SW 1271 (cell line): ENCODE measurements at places on chromosomes 2 and 18.
A peak's percentile ranks its signal among the peaks of the same experiment; 100 is the strongest.

GRCh38 chr18:292271-292670, 24.4 kb upstream of the THOC1 start:
- no peak for DNase-seq

DNA sequence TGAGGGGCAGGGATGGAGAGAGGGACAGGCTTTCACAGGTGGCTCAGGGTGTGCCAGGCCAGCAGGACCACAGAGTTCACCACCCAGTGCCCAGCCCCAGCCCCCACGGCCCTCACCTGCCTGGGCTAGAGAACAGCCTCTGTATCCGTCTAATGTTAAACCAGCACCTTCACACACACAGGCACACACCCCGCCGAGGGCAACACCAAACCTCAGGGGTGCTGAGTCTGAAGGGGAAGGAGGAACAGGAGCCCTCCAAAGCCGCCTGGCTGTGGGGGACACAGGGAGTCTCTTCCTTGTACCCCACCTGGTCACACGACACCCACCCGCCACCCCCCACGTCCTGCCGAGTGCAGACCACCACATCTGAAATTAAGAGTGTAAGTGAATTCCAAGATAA, 205.8 kb upstream of the SALL3 start:
- DNase-seq = no peak

DNA sequence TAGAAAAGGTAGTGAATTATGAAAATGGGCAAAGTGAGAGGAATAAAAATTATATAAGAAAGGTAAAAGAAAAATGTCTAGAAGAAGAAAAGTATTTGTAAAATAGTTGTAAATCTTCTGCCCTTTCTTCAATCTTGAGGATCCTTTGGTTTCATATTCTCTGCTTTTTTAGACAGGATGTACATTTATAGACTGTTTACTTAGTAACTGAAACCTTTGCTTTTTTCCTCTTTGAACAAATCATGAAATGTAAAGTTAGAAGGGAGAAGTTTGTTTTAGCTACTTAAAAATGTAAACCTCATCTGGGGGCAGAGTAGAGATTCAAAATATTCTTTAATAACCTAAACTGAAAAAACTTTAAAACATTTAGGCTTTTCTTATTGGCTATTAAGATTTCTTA, 150.4 kb upstream of the ITGA4 start:
- DNase-seq = no peak

DNA sequence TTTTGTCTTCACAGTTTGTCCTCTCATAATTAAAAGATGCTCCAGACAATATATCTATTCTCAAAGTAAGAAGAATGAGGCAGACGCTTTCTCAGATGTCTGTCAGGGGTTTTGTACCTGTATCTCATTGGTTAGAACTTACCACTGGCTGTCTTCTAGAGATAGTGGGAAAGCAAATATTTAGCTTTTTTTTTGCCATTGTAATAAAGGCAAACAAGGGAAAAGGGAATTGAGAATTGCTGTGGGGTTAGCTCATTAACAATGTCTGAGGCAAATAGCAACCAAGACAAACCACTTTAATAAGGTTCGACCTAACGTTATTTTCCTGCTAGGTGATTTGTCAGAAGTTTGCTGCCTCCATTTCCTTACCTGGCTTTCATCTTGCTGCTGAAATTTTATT, 30.0 kb downstream of the ZNF638 start:
- no peak for DNase-seq

GRCh38 chr18:69590150-69590549, 189.5 kb downstream of the DOK6 start:
- DNase-seq = no peak

DNA sequence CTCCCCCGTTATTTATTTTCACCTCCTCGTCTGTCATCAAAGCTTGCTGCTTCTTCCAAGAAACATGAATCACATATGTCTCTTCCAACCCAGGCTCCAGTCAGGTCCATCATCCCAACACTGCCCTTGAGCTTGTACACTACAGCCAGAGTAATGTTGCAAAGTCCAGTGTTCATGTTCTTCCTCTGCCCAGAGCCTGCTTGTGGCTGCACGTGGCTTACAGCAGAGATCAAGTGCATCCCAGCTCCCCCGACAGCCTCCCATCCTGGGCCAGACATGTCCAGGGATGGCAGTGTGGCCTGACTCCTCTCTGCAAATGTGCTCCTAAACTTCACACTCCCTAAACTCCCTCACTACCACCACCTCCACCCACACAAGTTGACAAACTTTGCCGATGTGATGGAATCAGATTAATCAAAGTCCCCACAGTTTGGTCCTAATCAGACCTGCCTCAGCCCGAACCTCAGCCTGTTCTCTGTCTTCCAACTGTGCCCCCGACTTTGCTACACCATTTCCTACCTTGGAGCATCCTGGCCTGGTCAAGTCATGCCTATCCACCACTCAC, 54.2 kb upstream of the MAPRE3 start:
- no peak for DNase-seq

DNA sequence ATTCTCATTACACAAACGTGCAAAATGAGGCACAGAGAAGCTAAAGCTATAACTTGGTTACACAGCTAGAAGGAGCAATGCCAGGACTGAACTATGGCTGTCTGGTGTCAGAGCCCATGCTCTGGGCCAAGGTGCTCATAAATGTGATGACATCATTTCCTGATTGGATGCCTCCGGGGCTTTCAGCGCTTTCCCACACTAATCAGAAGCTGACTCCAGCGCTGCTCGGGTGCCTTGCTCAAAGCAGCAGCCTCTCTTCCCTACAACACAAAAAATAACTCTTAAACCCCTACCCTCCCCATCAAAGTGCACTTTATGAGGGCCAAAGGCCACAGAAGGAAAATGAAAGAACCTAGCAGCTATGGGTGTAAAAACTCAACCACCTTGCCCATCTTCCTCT, 90.7 kb downstream of the STK39 start:
- DNase-seq = no peak

DNA sequence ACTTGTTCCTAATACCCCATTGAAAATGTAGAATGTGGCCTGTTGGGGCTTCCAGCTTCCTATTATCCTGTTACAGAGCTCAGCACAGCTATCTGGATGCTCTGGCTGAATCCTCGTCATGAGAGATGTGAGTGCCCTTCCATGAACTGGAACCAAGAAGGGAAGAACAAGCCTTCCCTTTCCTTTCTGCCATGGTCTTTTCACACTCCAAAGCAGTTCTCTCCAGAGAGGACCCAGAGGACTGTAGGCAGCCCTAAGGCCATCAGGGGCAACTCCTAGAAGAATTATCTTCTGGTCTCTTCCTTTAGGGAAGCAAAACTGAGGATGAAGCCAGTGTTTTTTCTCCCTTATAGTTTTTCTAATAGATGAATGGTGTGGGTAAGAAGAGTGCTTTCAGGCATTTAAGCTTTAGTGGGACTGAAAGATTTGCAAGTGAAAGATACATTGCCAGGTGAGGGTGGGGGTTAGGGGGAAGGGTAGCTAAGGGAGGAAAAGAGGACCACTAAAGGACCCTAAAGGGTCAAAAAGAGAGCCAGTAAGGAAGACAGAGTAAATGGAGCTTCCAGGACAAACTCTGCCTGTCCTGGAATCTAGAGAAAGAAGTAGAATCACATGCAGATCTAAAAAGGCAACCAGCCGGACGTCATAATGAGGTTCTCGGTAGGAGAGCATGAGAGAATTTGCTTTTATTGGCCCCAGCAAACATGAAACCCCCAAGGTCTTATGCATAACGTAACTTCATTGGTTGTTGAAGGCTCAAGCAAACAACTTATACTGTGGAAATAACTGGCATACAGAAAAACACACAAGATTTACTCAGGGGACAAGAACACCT, 12.4 kb upstream of the XPO1 start:
- DNase-seq = no peak

DNA sequence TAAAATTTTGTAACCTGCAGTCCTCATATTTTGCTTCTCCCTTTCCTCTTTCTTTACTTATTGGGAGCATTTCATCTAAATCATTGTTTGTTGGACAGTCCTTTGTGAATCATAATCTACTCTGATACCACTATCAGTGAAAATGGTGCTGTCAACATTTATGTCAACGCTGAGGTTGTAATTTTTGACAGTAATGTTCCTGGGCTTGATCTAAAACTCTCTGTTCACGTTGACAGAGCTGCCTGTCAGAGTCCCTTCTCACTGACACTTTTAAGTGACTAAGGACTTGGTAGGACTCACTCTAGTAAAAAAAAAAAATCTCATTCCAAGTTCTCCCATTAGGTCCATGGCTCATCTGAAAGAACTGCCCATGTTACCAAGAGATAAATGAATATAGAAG, 1640.8 kb upstream of the PIK3C3 start:
- no peak for DNase-seq

DNA sequence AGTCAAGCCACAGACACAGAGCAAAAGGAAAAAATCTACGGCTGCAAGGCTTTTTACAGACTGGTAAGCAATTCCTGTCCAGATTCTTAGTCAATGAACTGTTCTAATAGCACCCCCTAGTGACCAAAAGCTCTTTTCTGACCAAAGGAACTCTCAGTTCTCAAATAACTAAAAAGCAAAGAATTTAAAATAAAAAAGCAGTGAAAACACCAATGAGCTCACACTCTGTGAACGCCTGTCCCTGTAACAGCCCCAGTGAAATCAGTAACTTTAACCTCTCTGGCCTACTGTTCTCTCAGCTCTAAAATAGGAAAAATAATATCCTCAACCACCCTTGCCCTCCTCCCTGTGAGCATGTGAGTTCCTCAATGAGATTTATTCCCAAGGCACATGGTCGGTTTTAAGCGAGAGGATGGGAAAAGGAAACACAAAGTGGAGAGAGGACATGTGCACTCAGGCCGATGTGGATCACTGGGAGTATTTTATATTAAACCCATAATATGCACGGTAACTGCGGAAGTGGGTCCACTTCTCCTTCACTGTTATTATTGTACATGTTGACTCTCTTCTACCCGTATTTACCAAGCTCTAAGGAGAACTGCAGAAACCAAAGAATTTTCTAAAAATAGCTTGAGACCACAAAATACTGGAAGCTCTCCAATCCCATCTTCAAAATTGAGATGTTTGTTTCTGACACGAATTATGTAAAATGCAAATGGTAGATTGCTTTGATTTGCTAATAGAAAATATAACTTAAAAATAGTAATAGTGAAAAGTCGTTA, 128.5 kb downstream of the STK39 start:
- DNase-seq = peak; percentile 56

- DNase-seq = no peak
Observed at GRCh38 chr2:223464071-223464470, 138.1 kb downstream of the SCG2 start.

DNA sequence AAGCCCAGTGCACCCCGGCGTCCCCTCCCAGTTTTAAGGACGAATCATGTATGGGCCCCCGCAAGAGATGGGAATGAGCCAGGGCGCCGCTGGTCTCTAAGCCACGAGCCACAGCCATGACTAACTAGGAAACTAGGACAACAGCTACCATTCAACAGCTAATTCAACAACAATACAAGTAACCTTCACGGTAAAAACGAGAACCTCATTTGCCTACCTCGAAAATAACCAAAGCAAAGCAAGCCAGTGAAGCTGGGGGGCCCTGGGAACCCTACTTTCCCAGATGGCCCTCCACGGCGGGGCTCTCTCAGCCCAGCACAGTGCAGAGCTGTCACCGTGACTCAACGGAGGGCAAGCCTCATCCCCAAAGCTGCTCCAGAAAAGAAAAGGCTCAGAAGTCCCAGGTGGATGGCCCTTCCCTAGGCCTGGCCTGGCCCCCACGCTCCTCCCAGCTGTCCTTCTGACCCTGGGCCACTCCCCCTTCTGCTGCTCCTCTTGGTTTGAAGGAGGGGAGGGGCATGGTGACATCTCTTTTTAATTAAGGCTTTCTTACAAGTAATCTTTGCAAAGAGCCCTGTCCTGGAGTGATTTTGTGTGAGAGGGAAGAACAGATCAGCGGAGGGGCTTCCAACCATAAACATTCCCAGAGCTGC, 126.3 kb downstream of the HDAC4 start:
- no peak for DNase-seq

GRCh38 chr2:84958135-84959059, 12.6 kb upstream of the KCMF1 start:
- peak; percentile 96 for DNase-seq

- DNase-seq = no peak
Observed at GRCh38 chr18:33034945-33035344, 262.1 kb upstream of the KLHL14 start.

- DNase-seq = no peak
Observed at GRCh38 chr2:168699844-168700417, 102.5 kb upstream of the NOSTRIN start.

DNA sequence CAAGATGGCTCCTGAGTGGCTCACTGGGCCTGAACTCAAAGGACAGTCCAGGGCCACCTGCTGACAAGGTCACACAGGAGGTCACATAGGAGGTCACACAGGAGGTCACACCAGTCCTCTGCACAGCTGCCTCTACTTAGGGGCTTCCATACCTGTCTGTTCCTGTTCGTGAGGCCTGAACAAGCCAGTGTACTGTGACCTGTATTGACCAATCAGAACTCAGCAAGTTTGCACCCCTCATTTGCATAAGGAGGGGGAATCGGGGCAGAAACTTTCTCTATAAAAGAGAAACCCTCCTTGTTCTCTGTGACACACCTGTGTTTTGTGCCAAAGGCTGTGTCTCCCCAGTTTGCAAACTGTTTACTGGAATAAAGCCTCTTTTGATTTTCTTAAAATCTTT, 478.9 kb downstream of the EIPR1 start:
- DNase-seq = no peak

DNA sequence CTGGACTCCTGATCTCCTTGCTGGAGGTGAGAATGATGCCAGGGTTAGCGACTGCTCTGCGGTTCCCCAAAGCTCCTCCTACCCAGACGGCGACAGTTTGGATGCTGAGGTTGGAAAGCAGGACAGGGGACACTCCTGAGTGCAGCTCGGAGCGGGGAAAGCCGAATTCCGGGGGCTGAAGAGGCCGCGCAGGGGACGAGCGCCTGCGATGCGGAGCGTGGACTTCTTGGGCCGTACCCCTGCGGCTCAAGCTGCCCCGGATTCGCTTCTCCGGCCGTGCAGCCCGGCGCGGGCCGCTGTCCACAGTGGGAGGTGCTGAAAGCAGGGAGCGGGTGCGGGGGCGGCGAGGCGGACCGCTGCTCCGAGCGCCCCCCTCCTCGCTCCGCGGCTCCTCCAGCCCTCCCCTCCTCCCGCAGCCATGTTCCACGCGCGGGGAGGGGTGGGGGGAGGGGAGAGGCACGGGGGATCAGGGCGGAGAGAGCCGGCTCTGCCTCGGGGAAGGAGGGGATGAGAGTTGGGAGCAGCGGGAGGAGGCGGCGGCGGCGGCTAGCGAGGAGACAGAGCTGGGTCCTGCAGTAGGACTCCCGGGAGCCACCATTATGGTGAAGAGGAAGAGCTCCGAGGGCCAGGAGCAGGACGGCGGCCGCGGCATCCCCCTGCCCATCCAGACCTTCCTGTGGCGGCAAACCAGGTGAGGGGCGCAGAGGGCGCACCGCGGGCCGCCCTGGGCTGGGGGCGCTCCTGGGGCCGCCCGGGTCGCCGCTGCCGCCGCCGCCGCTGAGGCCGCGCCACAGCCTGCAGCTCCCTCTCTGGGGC, at the start of gene UNC80:
TSS of gene UNC80 (plus strand) at position 359 of the 816 bp plus-strand sequence. CDS start at position 600, 241 bp downstream.
- no peak for DNase-seq
